ENCODE measurements at places on chromosomes 2 and 18.

DNA sequence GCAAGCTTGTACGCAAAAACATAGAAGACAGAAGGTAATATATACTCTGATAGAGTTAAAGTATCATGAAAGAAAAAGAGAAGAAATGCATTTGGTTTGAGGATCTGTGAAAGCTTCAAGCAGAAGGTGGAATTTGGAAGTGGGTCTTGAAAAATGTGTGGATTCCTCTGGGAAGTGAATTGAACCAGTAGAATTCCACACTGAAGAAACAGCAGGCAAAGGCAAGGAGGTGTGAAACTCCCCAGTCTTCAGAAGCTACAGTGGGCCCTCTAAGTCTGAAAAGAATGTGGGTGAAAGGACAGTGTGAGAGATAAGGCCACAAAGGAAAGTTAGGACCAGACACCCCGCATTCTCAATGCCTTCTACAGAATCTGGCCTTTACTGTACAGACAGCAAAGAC, 25.6 kb downstream of the COBLL1 start:
- DNase-seq: no peak

DNA sequence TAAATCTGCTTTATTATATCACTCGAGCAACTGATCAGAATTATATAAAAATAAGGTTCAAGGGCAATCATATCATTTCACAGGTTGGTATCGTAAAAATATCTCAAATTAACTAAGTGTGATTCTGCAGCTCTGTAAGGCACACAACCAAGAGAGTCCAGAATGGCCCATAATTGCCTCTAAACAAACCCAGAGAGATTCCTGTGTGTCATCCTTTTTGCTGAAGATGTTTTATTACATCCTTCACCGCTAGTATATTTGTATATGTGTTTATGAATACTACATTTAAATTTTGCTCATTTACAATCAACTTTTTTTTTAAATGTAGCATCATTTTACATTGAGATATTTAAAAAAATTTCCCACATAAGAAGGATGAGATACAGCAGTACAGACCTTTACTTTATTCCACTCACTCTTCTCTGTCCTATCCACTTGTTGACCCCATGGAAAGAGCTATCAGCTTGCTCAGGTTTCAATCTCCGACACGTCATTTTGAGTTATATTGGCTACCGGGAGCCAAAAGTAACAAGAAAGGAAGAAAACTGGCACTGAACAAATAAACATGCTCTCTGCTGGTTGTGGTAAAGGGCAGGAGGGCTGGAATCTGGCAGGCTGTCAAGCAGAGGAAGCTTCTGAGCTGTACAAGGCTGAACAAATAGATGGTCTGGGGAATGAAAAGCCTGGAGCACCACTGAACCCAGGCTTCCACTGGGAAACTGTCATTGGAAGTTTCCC, 23.1 kb downstream of the PLA2R1 start:
- no peak for DNase-seq

- no peak for DNase-seq
Observed at GRCh38 chr2:9990736-9991135, 39.2 kb downstream of the GRHL1 start.

DNA sequence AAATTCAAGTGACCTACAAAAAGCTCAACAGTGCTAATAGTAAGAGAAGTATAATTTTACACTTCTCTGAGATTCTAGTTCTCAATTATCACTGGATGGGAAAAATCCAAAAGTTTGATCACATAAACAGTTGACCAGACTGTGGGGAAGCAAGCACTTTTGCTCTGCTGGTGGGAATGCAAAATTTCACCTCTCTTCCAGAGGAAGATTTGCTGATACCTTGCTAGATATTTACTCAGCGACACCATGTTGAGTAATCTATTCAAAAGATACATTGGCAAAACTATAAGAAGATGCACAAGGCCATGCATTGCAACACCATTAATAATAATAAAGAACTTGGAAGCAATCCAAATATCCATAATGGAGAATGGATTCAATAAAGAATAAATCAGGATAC, 204.4 kb downstream of the MREG start:
- DNase-seq: no peak

DNA sequence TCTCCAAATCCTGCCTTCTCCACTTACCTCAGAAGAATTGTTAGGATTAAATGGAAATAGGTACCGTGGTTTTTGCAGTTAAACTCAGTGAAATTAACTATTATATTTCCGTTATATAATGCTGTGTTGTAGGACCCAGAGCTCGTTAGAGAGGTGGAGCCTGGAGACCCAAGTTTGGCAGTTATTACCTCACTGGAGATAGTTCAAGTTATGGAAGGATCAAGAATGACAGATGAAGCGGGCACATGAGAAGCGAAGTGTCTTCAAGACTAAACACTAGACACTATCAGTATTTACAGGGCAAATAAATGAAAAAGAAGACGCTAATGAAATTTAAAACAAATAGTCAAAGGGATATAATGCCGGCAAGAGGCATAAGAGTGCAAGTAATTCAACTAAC, 866 bp downstream of the CWC22 start:
- no peak for DNase-seq

DNA sequence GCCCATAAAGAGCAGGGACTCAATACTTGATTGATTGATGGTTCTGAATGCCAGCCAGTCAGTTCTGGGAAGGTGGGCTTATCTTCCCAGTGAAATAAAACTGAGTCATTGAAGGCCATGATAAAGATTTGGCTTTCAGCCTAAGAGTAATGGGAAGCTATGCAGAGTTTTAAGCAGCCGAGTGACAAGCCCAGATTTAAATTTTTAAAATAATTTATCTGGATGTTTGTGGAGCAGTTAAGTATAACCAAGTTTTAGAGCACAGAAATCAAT, 122.8 kb downstream of the RAPGEF4 start:
- DNase-seq: no peak

DNA sequence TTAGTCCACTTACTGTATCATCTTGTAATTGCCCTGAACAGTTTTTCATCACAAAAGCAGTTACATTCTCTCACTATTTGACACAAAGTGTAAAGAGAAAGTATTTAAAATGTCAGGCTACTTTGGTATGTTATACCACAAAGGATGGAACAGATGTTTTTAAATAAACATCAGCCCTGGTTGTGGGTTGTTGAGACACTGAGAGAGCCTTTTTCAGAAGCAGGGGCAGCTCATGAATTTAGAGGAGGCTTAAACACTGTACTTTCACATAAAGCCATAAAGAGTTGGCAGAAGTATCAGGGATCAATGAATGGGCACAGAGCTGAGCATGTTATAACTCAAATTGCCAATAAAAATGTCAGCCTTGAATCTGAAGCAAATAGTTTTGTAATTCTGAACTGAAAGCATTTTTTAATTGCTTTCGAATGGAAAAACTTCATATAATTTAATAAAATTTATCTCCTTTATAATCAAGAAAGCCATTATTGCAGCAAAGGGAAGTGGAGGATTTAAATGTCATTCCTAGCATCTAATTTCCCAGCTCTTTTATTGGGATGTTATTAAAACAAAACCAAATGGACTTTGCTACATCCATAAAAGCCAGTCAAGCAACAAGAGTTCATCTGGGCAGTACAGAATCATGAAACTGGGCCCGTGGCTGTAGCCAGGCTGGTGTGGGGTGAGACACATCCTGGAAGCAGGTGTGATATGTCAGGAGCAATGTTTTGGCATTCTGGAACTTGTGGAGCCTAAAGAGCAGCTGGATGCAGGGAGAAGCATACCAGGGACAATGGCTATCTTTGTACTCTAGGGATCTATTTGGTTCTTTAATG, 95.1 kb upstream of the NT5C1B start:
- DNase-seq: no peak

DNA sequence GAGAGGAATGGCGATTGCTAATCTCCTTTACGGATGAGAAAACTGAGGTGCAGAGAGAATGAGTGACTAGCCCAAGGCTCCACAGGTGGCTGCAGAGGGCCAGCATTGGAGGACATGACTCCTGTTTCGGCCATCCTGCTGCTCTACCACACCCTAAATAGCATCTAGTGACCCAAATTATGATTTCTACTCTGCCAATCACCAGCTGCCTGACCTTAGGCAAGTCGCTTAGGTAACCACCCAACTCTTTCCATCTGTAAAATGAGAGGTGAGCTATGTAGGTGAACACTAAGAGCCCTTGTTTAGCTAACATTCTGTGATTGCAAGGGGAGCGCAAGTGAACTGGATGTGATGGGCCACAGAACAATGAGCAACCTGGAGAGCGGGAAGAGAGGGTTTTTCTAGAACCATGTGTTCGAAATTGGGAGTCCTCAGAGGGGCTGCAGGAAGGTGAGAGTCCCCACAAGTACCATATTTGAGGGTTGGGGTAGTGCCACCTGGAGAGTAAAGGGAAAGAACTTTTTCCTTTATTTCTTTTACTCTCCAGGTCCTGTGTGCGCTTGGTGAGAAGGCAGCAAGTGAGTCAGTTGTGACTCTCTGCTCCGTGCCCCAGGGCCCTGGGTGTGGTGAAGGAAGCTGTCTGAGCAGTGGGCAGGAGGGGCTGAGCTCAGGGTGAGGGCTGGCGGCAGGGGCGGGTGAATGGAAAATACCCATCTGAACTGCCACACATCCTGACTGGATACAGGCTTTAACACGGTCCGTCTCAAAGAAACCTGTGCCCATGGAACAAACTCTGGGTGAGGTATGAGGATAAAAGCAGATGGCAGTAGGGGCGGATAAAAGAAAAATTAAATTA, 2.4 kb downstream of the CYP27C1 start:
- no peak for DNase-seq

DNA sequence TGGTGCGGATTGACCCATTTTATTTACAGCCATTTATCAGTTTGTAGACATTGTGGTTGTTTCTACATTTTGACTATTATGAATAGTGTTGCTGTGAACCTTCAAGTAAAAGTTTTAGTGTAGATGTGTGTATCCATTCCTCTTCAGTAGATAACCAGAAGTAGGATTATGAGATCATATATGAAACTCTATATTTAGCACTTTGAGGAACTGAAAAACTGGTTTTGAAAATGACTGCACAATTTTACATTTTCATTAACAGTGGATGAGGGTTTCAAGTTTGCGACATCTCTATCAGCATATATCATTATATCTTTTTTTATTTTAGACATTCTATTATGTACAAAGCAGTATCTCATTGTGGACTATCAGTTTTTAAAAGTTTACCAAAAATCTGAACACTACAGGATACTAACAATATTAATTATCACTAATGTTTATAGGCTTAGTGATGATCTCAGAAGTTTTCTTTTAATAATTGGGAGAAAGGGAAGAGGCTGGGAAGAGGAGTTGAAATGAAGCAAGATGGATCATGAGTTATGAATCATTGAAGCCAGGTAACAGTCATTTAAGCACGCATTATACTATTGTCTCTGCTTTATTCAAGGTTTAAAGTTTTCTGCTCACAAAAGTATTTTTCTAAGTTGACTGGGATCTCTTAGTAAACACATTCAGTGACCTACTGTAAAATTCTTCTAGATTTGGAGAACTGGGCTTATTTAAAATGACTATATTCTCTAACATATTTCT, 329.0 kb upstream of the LRATD1 start:
- DNase-seq: no peak

DNA sequence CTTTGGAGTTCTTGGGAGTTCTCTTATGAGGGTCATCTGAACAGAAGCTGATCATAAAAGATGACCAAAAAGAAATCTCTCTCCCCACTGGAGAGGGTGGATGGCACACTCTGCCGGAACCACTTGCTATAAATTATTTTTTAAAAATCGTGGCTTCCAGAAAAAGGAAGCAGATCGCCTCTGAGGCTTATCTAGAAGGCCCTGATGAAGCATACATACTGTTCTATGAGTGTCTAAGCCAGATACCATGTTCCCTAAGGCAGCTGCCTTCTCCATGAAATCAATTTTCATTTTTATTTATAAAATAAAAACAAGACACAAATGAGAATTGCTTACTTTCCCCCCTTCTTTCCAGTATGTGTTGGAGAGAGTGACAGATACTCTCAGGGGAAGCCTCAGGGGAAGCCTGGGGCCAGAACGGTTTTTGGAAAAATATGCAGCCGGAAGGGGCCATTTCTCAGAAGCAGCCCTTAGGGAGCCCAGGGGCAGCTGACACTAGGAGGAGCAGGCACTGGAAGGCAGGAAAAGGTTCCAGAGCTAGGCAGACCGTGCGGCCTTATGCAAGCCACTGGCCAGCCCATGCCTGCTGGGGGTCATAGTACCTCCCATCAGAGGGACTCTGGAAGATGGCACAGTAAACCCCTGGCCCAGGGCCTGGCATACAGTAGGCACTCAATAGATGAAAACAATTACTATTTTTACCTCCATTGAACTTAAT, 130.6 kb downstream of the CABLES1 start:
- no peak for DNase-seq

DNA sequence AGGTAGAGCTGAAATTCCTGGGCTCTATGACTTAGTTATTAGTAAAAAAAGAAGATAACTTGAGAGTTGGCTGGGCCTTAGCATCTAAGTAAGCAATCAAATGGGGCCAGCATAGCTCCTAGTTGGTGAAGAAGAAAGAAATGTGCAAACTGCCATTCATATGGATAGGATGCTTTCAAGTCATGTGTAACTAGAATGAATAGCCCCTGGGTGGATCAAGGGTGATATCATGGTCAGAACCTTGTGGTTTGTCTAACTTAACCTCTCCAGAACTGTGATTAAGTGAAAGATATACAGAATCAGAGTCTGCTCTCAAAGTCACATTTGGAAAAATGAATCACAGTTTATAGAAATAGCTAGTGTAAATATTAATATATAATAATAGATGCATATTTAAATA, 198.7 kb upstream of the DTNA start:
- DNase-seq: no peak

- DNase-seq: no peak
Observed at GRCh38 chr2:6921321-6921922, 4.2 kb downstream of the RNF144A start.

DNA sequence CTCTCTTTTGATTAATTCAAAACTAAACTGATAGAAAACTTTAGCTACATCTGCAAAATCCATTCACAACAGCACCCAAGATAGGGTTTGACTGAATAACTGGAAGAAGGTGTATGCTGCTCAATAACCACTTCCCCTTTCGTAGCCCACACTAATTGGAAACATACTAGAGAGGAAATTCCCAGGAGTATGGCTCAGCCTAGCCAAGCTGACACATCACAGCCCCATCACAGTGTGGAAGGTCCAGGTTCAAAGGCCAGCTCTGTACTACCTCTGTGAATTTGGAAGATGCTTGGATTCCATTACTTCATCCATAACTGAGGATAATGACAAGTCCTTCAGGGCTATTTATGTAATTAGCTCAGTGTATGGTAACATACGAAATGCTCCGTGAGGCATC, 185.4 kb downstream of the FBXO15 start:
- DNase-seq: no peak

DNA sequence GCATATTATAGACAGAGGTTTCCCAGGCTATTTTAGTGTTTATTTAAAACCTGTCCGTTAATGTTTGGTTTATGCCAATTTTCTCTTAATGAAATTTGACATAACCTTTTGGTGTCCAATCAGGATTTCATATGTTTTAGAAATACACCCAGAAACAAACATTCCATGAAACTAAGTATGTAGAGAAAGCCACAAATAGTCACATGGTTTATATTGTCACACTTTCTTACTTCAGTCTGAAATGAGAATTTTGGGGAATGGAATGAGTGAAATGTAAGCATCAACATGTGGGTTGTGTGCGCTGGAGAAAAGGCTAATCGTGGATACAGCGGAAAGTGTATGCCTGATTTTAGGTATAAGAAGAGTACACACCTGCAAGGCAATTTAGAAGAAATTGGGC, 277.0 kb upstream of the RAB12 start:
- DNase-seq: no peak

Data from T-cell (primary cell).